SHP77 treated with DMSO at 0.1 percent for 48 hours (cell line): ENCODE measurements at places on chromosomes 12 and 14.

DNA sequence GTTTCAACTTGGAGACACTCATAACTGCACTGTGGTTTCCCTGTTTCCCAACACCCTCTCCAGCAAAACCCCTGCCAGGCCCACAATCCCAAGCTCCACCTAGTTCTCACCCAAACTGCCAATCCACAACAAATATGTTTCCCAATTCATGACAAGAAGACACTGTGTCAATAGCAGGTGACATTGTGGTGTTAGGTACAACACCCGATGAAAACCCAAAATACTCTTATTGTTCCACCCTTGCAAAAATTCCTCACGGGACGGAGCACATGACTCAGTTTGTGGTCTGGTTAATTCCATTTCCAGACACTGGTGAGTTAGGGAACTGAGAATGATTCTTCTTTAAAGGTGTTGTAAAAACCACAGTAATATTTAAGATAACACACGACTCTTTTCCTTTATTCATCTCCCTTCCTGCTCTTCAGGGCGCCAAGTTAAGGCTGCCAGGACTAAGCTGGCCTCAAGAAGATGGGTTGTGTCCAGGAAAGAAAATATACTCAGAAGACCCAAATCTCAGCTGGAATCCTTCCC is 735.5 kb downstream of the MED13L start:
- no peak for DNase-seq

DNA sequence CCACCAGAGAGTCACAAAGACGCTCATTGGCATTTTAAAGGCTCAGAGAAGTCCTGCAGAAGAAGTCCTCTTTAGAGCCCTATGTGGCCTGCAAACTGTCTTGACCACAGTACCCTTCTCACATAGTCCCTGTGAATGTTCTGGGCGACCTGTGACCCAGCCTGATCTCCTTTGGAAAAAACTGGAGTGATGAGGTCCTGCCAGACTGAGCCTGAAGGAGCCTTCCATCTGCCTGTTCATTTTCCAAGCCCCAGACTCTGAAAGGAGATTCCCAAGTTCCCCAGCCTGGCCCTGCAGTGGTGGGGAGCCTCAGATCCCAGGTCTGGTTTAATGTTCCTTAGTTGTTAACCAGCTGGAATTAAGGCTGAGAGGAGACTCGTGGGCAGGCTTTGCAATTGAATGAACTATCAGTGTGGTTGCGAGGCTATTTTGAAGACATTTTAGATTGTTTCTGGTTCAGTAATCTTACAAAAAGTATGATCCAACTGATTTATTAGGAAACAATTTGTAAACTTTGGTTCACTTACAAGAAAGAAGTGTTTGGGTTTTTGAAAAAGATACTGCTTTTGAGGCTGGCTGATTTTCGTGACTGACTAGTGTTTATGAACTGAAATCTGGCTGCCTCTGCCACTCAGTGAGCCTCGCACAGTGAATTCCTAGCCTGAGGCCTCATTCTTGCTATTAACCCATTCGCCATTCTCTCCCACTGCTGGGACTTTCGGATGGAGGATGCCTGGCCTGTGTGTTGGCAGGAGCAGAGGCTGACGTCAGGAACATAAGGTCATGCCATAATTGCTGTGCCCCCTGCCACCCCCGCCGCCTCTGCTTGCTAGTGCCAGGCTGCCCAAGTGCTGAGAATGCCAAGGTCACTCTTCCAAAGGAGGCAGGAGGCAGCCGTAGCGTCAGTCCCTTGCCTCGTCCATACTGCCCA is 249.0 kb downstream of the CACNA1C start:
- no peak for DNase-seq

- no peak for DNase-seq
These were observed 333 bp upstream of the KCNA1 start for GRCh38 chr12:4909410-4909733.

DNA sequence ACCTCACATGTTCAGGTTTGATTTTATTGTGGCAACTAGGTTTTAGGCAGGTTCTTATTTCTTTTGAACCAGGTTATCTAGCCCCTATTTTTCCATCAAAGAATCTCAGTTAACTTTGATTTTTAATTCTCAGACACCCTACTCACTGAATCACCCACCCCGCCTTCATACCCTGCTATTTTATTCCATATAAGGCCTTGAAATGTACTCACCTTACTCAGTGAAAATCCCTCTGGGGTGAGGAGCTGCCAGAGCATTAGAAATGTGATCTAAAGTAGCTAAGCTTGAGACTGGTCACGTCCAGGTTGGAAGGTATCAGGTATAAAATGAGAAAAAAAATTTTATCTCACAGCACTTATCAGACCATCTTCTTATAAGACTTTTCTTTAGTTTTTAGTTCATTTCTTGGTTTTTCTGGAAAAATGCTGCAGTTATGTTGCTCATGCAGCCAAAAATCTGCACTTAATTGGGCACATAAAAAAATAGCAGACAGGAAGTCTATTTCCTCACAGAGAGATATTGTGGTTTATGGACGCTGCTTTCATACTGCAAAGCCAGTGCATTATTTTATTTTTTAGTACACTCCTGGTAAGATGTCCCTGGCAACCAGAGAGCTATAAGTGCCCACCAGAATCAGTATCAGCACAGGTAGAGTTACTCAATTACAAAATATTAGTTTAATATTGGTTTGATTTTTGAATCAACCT is 101.5 kb upstream of the CCDC91 start:
- DNase-seq = no peak

GRCh38 chr12:43309959-43310358 is 242.0 kb downstream of the ADAMTS20 start:
- no peak for DNase-seq

GRCh38 chr12:11545484-11546330 is 103.8 kb upstream of the ETV6 start:
- DNase-seq = no peak

DNA sequence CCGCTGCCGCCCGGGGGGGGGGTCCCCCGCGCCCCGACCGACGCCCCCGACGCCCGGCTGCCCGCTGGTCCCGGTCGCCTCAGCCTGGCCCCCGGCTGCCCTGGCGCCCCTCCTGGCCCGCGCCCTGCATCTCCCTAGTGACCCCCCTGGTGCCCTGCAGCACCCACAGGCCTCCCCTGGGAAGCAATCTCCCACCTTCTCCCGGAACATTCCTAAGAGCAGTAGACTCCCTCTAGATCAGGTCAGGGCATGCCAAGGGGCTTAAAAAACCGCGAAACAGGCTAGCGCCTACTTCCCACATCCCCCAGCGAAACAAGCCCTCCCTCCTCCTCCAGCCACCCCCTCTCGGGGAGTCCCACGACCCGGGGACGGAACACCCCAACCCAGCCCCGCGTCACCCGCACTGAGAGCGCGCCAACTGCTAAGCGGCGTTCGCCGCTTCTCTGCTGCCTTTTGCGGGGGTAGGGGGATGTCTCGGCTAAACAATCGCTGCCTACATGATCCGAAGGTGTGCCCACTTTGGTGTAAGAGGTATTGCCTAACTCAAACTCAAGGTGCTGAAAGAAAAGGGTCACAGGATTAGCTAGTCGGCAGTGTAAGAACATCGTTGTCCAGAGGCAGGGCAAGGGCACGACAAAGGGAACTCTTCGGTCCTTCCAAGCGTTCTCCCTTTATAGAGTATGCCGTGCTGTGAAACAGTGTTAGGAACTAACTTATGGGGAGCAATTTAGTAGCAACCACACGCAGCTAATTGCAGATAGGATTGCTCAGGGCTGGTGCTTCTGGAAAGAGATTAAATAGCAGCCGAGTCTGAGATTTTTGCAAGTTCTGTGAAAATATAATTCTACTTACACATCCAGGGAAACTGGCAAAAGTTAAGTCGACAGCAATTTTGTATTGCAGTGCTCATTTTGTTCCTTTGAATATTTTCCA is 619 bp upstream of the NTN4 start:
- DNase-seq = no peak

DNA sequence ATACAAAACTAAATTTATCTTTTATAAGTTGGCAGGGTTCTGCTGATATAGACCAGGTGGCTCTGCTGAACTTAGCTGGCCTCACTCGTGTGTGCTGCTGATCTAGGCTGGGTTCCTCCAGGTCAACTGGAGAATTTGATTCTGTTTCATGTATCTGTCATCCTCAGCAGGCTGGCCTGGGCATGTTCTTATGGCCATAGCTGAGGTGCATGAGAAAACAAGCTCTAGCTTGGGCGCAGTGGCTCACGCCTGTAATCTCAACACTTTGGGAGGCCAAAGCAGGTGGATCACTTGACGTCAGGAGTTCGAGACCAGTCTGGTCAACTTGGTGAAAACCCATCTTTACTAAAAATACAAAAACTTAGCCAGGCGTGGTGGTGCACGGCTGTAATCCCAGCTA is 24.3 kb upstream of the BCL2L14 start:
- DNase-seq = no peak

GRCh38 chr14:54335569-54336155 is 61.1 kb upstream of the CDKN3 start:
- no peak for DNase-seq

DNA sequence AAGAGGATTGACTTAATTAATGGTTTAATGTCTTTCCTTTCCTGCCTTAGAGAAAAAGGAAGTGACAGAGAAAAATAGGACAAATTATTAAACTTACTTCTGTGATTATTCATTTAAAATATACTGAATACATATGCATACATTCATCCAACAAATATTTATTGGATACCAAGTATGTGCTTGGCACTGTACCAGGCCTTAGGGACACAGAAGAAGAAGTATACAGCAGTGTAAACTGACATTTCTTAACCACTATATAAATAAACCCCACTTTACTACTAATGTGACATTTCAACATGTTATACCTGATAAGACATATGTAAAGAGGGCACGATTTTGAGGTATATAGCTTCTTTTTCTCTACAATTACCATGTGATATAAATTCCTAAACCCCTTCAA is 53.6 kb downstream of the ERO1A start:
- DNase-seq = no peak

DNA sequence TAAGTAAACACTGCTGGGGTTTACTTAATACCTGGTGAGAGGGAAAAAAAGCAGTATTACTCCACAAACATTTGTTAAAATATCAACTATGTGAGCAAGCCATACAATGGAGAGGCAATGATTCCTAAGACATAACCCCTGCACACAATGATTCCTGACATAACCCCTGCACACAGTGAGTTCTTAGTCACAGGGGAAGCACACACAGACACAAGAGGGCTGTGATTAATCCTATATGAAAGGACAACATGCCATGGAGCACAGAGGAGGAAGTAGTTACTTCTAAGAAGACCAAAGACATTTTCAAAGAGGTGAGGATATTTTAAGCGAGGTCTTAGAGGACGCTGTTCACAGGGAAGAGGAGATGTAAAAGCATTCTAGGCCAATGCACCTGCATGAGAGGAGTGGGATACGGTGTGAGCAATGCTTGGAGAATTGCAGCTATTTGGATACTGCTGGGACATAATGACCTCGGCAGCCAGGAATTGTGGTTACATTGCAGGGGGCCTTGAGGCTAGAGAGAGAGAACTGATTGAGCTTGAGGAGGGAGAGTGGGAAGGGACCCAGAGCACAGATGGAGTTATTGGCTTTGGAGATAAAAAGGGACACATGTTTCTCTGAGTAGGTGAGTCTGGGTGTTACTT is 211.9 kb downstream of the APAF1 start:
- no peak for DNase-seq

DNA sequence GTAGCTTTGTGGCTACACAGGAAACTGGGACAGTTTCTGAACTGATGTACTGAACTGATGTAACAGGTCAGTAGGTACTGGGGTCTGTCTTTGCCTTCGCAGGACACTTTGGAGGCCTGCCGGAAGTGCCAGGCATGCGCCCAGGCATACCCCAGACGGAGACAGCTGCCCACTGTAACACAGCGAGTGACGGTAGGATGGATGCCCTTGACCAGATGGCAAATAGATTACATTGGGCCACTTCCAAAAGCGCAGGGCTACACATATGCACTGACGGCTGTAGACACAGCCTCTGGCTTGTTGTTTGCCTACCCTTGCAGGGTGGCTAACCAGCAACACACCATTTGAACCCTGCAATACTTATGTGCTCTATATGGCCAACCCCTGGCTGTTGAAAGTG is 94.1 kb upstream of the TMPO start:
- DNase-seq = peak; percentile 19

DNA sequence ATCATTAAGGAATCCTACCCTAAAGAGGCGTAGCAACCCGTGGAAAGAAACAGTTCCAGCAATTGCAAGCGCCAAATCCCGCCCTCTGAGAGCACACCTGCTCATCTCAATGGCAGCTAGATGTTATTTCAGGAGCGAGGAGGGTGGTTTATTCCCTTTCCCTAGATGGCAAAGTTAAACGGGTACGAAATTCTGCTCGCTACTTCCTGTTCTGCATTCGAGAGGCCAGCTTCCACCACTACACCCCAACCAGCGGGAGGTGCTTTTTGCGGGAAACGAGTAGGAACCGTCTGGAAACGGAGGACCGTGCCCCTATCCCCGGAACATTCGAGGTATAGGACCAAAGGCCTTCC is 536 bp downstream of the VPS29 start:
- no peak for DNase-seq

- no peak for DNase-seq
These were observed 72.8 kb upstream of the BDKRB2 start for GRCh38 chr14:96131836-96132235.

DNA sequence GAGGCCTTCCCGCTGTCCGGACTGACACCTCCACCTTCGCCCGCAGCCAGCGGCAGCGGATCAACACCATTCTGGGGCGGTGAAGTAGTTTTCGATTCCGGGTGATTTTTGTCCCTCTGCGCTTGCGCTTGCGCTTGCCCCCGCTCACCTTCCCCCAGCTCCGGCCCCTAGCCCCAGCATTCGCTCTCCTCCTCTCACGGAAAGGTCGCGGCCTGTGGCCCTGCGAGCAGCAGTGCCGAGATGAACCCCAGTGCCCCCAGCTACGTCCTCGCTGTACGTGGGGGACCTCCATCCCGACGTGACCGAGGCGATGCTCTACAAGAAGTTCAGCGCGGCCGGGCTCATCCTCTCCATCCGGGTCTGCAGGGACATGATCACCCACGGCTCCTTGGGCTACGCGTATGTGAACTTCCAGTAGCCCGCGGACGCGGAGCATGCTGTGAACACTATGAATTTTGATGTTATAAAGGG is 22.7 kb upstream of the SRGAP1 start:
- no peak for DNase-seq

DNA sequence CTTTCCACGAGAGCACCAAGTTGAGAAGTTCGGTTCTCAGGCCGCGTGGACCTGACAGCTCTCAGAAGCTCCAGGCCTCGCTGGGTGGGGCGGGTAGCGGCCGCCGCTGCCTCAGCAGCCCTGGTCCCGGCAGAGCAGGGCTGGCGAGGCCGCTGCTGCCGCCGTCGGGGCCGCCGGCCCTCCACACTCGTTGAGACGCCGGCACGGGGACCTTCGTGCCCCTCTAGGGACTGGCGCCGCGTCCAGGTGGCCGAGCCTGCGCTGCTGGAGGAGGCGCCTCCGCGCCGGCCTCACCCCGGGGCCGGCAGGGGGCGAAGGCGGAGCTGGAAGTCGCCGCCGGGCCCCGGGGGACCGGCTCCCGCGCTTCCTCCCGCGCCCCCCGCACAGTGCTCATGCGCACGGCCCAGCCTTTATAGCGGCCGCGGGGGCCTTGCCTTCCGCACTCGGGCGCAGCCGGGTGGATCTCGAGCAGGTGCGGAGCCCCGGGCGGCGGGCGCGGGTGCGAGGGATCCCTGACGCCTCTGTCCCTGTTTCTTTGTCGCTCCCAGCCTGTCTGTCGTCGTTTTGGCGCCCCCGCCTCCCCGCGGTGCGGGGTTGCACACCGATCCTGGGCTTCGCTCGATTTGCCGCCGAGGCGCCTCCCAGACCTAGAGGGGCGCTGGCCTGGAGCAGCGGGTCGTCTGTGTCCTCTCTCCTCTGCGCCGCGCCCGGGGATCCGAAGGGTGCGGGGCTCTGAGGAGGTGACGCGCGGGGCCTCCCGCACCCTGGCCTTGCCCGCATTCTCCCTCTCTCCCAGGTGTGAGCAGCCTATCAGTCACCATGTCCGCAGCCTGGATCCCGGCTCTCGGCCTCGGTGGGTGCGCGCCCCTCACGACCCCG is at the start of gene COCH:
Gene COCH, plus strand, starts transcription at position 440 of the 879 bp plus-strand sequence. Its CDS starts 380 bp downstream, at position 820.
- peak; percentile 24 for DNase-seq
